ENCODE measurements at places on chromosomes 5 and 9. TPM values are rescaled to one million over a fixed set of nuclear protein-coding genes. Genes with fewer than 3 reads are reported as not detected.

PHF24 gene
- 0.16 TPM for total RNA-seq

MYOZ3 gene
- total RNA-seq: 0.47 TPM

PCDHGB2 gene
- 4.1 TPM for total RNA-seq

IL5 gene
- not detected for total RNA-seq

TAF11L10 gene
- total RNA-seq: not detected

TAF11L11 gene
- not detected for total RNA-seq

BTNL8 gene
- total RNA-seq: not detected

PAEP gene
- total RNA-seq: not detected

GCNT4 gene
- 0.16 TPM for total RNA-seq

C9 gene
- 0.16 TPM for total RNA-seq

TTC1 gene
- 41.3 TPM for total RNA-seq

HMMR gene
- total RNA-seq: 0.86 TPM

KIF12 gene
- total RNA-seq: not detected

GFI1B gene
- not detected for total RNA-seq

OR1J2 gene
- total RNA-seq: not detected

PRSS3 gene
- 47.3 TPM for total RNA-seq

ANKRD18B gene
- total RNA-seq: 2.3 TPM

CIZ1 gene
- 36.4 TPM for total RNA-seq

PCDHB16 gene
- total RNA-seq: 2.1 TPM

ELL2 gene
- total RNA-seq: 74.1 TPM

SLC2A8 gene
- total RNA-seq: 5.8 TPM
